ENCODE measurements at places on chromosomes 4 and X. TPM values are rescaled to one million over a fixed set of nuclear protein-coding genes. Genes with fewer than 3 reads are reported as not detected.

DNA sequence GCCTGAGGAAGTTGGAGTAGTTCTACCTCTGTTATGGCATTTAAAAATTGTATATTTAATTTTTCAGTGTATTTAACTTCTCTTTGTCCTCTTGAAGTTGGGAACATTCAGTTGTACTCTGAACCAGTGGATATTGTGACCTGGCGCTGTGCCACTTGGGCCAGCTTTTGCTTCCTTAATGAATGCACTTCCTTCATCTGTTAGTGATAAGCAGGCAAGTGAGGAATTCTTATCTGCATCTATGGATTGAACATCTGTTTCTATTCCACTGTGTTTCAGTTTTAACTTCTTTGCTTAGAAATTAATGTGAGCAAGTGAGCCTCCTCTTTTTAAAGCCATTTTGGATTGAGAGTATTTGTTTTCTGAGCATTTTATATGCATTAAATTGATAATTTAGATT lies 128.3 kb downstream of the UCHL1 start:
- DNase-seq: no peak

DNA sequence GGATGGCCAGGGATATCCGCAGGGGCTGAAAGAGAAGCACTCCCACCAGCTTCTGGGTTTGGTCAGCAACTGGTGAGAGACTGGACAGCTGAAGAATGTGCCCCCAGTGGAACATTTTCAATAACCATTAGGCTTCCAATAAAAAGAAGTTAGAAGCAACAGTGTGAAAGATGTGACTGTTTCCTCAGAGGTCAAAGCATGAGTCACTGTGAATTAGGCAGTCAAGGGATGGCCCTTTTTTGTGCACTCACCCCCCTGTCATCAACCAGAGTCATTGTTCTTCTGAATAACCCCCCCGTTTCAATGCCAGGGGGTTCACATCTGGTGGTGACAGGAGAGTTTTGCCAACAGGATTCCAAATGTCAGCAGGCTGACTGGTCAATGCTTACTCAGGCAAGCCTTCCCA lies 74.6 kb upstream of the SH3RF1 start:
- DNase-seq: no peak

GPR34 gene
- total RNA-seq: not detected

ATP10D gene
- 1.7 TPM for total RNA-seq

GLUD2 gene
- 0.17 TPM for total RNA-seq

GLOD5 gene
- not detected for total RNA-seq
